Activated CD4-positive, alpha-beta memory T cell treated with anti-CD3 and anti-CD28 coated beads for 36 hours (primary cell): ENCODE measurements at places on chromosomes 16 and 17.

- DNase-seq: no peak
Observed at GRCh38 chr17:77544347-77545110, 403.8 kb downstream of the SEC14L1 start.

DNA sequence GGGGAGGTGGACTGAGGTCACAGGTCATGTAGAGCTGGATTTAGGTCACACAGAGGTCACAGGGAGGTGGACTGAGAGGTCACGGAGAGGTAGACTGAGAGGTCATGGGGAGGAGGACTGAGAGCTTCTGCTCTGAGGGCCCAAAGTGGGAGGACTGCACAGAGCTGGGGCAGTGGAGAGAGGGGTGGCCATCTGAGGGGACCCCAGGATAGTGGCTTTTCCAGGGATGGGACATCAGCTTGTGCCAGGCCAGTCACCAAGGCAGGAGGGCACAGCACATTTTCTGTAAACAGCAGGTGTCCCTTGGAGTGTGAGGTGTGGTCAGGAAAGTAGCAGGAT is 26.1 kb upstream of the JPT2 start:
- DNase-seq: no peak

DNA sequence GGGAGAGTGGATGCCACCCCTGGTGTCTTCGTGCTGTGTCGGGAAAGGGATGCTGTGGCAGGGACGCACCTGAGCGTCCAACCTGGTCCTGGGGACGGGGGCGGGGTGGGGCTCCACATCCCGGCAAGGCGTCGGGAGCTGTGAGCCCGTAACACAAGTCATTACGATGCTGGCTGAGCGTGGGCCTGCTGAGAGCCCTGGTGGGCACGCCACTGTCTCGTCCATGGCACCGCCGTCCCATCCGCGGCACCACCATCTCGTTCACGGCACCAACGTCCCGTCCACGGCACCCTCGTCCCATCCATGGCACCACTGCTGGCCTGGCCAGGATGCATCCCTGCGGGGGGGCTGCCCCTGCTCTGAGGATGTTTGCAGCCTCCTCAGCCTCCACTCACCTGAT is 24.1 kb upstream of the GNG13 start:
- DNase-seq: no peak

GRCh38 chr17:56774650-56775049 is 59.1 kb downstream of the C17orf67 start:
- DNase-seq: no peak

- no peak for DNase-seq
Observed at GRCh38 chr17:70905796-70906195, 736.5 kb downstream of the KCNJ2 start.

GRCh38 chr16:3171181-3171854 is 16.7 kb upstream of the OR1F1 start:
- peak; percentile 80 for DNase-seq

DNA sequence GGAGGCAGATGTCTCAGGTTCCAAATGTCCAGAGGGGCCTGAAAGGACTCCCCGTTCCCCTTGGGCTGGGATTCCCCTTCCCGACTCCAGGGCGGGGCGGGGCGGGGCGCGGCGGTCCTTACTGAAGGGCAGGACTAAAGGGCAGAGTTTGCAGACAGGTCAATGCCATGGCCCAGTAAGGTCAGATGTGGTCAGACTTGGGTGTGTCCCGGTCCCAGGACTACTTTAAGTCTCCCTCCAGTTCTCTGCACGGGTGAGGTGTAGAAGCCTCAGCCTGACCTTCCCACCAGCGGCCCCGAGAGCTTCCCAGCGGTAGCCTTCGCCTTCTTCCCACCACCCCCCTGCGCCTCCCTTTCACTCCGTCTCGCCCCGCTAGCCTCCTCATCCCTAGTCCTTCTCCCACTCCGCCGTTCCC is 532 bp downstream of the KDM6B start:
- DNase-seq: peak; percentile 69

GRCh38 chr17:12603566-12603965 is 62.1 kb upstream of the MYOCD start:
- DNase-seq: no peak

GRCh38 chr17:9408381-9408780 is 167.2 kb downstream of the STX8 start:
- DNase-seq: no peak

- peak; percentile 77 for DNase-seq
Observed at GRCh38 chr16:88505405-88506082, 52.5 kb downstream of the ZFPM1 start.

DNA sequence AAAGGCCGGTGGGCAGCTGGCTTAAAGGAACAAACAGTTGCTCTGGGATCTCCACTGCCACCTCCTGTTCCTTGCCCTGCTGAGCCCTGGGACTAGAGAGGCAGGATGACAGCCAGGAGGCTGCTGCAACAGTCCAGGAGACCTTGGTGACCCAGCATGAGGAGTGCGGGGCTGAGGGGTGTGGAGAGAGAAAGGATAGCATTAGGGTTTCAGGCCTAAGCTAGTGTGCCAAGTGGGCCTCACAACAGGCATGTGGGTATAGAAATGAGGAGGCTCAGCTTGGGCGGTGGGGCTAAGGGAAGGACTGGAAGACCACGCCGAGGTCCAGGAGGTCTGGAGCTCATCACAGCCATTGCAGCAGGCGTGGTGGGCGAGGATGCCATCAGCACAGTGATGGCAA is 39.8 kb downstream of the SDK2 start:
- DNase-seq: no peak
